ENCODE measurements at places on chromosomes 11 and 22. TPM values are rescaled to one million over a fixed set of nuclear protein-coding genes. Genes with fewer than 3 reads are reported as not detected.

GRCh38 chr11:64539239-64539638 is 51.8 kb upstream of the SLC22A12 start:
- no peak for DNase-seq

DNA sequence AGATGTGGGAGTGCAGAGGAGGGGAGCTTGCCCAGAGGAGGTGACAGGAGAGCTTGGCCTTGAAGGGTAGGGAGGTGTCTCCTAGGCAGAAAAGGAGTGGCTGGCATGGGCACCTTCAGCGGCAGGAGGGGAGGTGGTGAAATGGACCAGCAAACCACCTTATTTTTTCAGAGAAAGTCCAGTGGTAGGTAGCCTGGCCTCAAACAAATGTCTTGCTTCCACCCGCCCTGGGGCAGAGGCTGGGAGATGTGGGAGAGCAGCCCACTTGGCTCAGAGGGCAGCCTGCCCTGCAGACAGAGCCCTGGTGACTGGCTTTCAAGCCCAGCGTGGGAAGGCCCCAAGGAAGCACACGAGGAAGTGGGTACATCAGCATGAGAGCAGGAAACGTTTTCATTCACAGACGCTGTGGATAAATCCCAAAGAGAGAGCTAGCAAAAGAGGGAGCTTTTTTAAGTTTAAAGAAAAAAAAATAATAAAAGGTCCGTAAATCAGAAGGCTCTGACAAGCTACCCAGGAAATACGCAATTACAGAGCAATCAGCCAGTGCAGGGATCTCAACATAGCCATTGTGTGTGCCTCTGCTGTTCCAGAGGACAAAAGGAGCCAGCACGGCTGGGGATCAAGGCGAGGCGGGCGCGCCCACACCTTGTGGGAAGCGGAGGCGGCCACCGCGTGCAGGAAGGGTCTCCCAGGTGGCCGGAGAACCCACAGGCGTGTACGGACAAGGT is 238.7 kb upstream of the PLET1 start:
- DNase-seq = no peak

DNA sequence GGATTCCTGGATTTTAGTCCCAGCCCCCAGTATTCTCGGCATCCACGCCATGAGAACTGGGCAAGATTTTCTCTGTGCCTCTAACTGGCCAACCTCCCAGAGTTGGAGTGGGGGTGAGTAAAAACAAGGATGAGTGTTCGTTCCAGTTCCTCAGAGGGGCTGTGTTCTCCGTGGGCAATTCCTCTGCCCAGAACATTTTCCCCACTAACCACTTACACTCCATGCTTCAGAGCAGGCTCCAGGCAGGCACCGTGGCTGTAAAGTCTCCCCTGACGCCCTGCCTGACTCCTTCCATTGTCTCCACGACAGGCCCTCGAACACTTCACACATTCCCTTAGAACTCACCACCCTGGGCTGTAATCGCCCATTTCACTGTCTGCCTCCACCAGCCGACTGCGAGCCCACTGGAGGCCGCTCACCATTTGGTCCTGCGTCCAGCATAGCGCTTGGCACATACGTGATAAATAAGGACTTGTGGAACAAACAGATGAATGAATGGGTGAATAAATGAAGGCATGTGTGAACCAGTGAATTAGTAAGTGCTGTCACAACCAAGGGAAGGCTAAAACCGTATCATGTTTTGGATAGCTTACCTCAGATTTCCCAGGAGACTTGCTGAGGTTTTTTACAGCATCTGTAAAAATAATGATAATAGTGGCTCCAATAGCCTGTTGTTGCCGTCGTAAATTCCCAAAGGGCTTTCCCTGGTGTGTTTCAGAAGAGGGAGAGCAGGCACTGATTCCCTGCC is 6.1 kb downstream of the APLNR start:
- DNase-seq = no peak

GRCh38 chr11:121931748-121932352 is 184.2 kb downstream of the BLID start:
- DNase-seq = no peak

DNA sequence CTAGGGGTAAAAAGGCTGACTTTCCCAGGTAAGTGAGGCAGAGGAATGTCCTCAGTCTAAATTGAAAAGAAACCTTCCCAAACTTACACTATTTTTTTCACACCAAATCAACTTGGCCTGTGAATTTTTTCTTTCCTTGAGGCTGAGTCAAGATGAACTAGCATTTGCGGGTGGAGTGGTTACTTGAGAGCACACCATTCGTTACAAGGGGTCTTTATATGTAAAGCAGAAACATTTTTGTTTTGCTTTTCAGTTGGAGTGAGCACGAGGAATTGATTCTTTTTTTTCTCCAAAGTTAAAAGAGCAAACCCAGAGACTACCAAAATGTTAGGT is 36.4 kb downstream of the MAML2 start:
- DNase-seq = no peak

- no peak for DNase-seq
Measured at GRCh38 chr11:116302756-116303155, 470.0 kb downstream of the BUD13 start.

- DNase-seq = no peak
Measured at GRCh38 chr11:42175203-42175602, 715.8 kb upstream of the LRRC4C start.

DNA sequence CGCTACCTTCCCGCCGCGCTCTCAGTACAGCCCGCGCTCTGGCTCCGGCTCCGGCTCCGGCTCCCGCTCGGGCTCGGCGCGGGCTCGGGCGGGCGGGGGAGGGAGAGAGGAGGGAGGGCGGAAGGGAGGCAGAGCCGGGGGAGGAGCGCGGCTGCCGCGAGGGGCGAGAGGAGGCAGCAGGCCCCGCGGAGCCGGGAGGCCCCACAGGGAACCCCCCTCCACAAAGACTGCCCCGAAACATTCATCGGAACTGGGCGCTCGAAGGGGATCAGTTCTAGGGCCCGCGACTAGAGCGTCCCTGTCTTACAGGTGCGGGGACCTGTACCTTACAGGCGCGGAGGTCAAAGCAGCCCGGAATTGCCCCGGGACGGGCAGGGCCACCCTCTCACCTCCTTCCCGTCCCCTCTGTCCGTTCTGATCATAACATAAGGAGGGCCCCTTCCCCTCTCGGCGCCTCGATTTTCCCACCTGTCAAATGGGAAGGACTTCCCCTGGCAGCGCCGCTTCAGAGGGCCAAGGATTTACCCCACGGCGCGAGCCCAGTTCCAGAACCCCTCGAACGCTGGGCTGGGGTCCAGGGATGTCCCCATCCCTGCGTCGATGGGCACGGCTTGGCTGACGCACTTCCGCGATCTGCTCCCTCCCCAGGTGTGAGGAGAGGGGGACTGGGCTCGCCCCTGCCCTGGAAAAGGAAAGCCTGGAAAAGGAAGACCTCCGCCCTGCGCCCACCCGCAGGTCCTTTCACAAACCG is at the start of gene SHISA8:
SHISA8 (minus strand) TSS at position 40 of the 751 bp plus-strand sequence. CDS start 407 bp downstream, outside the sequence.
- DNase-seq = peak; percentile 71

DNA sequence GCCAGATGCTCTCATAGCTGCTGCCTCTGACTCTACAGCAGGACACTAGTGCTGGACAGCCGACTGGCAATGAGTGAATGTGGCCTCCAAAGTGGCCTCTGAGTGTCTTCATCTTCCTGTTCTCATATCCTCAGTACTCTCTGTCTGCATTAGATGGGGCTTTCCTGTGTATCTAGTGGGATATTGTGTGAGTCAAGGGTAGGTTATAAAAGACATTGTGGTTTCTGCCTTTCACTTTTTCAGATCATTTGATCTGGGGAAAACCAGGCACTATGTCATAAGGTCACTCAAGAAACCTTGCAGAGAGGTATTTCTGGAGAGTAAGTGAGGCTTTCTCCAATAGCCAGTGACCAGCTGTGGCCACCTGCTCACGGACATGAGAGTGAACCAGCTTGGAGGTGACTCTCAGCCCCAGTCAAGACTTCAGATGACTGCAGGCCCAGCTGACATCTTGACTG is 333.6 kb upstream of the NCAM1 start:
- no peak for DNase-seq

- DNase-seq = no peak
Measured at GRCh38 chr11:61728066-61728939, 24.1 kb upstream of the MYRF start.

DNA sequence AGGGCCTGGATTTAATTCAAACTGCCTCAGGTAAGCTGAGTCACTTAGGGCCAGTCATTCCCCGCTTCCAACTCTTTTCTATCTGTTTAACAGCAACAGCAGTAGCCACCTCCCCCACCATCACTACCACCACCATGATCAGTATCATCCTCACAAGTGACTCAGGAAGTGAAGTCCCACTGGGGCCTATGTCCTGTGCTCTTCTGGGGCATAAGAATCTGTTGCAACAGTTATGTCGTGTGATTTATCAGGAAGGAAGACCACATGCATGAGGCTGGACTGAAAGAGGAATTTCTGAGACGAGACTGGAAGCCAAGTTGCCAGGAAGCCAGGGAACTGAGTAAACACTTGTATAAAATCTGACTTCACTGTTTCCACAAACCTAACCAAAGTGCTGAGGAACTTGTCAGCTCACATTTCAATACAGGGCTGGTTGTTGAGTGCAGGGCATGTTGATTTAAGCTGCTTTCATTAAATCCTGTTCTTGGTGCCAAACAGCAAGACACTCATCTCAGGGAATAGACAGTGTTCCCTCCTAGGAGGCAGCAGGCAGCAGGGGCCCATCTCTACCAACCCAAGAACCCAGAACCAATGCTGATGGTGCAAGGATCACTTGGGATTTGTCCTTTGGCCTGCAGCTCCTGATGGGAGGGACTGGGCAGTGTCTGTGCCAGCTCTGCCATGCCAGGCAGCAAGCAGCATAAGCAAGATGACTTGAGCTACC is 226.7 kb upstream of the NARS2 start:
- DNase-seq = no peak

- no peak for DNase-seq
Measured at GRCh38 chr22:44847380-44847779, 95.0 kb downstream of the ARHGAP8 start.

DNA sequence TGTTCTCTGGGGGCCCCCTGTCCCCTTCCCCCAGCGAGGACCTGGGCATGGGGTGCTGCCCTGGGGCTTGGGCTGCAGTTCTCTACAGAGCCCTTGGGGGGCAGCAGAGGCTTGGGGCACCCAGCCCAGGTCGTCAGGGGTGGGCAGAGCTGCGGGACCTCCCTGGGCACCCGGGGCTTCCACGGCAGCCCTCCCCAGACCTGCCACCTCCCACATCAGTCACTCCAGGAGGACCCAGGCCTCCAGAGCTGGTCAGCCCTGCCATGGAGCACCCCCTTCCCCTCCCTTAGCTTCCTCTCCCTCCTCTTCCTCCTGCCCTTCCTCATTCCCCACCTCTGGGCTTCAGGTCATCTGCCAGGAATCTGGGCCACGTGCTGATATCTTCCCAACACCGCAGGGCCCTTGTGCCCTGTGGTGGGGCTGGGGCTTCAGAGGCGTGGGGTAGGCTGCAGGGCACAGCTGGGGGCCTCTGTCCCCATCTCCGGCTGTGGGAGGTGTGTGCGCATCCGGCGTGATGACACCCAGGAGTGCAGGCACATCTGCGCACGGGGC is 5.8 kb downstream of the TSPAN4 start:
- peak; percentile 78 for DNase-seq

DNA sequence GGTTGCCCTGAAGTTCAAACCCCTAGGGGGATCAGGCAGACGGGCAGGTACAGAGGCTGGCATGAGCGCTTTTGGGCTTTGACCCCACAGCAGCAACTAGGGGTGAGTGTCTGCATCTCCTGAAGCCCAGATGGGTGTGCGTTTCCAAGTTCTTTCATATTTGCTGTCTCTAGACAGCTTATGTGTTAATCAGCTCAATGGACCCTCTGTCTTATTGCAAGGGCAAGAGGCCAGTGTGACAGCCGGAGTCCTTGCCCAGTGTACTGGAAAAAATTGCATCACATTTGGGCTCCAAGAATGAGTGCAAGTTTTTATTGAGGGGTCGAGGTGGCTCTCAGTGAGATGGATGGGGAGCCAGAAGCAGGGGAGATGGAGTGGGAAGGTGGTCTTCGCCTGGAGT is 1863.7 kb upstream of the RAG2 start:
- no peak for DNase-seq

GRCh38 chr22:37186228-37186996 is 1.6 kb downstream of the C1QTNF6 start:
- DNase-seq = peak; percentile 58

DNA sequence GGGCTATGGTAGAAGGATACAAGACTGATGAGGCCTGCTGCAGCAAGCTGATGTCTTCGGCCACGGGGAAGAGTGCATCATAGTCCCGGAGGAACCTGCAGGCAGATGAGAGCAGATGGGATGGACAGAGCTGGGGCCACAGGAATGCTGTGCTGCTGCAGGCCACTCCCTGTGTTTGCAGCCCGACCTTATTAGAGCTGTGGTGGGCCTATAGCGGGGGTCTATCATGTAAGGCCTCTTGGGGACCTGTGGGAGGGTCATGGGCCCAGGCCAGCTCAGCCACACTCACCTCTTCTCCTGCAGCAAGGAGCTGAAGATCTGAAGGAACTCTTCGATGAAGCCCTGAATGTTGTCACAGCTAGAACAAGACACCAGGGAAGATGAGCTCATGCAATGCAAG is 31.9 kb downstream of the ASCC2 start:
- DNase-seq = no peak

Gene TOM1
- 129 TPM for total RNA-seq

Gene ANO3
- total RNA-seq = not detected

Gene JHY
- total RNA-seq = 3.1 TPM

Gene FAM227A
- 2.6 TPM for total RNA-seq

Gene KCNE3
- 62.7 TPM for total RNA-seq

Gene MUC2
- 1,165 TPM for total RNA-seq

Gene ABTB2
- 44.1 TPM for total RNA-seq

Gene CRYAB
- 7.7 TPM for total RNA-seq

Gene APOA4
- total RNA-seq = 107 TPM

Gene BCO2
- 56.2 TPM for total RNA-seq

All from Peyer's patch (tissue), 4 donors.